GM20000 (cell line): ENCODE measurements at places on chromosomes 6 and 20.

- DNase-seq: no peak
These were observed 12.7 kb downstream of the CGA start for GRCh38 chr6:87082160-87082721.

- no peak for DNase-seq
These were observed 281.2 kb upstream of the JAG1 start for GRCh38 chr20:10954908-10955580.

GRCh38 chr6:165181951-165182414 lies 127.4 kb downstream of the C6orf118 start:
- DNase-seq: no peak

DNA sequence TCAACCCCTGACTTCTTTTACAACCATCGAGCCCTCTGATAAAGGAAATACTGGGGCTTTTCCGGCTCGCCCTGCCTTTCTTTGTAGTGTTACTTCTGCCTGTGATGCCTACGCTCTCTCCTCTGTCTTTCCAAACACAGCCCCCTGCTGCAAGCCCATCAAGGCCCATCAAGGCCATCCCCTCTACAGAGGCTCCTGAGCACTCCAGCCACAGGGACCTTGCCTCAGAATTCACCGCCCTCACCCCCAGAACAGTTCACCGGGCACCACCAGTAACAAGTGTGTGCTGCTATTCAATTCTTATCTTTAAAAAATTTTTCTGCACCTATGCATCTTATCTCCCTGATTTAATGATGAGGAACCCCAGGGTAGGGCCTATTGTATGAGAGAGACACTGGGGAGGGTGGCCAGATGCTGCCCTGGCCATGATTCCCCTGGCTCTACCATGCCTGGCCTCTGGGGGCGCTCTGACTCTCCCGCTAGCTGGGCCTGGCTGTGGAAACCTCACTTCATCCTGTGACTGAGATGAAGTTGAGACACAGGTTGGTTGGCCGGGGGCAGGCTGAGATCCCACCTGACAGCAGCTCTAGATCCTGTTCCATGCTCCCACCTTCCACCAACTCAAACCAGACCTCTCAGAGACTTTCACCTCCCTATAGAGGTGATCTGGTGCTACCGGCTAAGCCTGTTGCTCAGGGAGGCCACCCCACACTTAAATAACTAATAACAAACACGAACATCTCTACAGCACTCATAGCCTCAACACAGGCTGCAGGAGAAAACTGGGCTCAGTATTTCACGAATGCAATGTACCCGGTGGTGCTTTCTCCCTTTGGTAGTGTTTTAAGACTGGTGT lies 19.2 kb upstream of the GLP1R start:
- DNase-seq: peak; percentile 67

DNA sequence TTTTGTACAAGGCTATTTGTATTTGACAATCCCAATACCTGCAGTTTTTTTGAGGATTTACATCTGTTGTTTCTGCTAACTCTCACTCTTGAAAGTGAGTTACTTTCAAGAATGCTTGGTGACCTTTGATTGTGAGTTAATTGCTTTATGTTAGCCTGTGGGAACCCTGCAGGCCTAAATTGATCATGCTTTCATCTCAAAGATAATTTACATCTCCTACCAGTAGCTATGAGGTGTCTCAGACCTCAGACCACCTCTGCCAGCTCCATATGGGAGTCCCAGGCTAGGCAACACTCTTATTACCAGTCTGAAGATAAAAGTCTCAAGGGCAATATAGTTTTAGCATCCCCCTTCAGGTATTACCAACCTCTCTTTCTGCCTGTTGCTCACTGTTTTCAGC lies 116.4 kb upstream of the THEMIS start:
- no peak for DNase-seq

- DNase-seq: no peak
These were observed 142.8 kb downstream of the SMOC2 start for GRCh38 chr6:168583821-168584220.

DNA sequence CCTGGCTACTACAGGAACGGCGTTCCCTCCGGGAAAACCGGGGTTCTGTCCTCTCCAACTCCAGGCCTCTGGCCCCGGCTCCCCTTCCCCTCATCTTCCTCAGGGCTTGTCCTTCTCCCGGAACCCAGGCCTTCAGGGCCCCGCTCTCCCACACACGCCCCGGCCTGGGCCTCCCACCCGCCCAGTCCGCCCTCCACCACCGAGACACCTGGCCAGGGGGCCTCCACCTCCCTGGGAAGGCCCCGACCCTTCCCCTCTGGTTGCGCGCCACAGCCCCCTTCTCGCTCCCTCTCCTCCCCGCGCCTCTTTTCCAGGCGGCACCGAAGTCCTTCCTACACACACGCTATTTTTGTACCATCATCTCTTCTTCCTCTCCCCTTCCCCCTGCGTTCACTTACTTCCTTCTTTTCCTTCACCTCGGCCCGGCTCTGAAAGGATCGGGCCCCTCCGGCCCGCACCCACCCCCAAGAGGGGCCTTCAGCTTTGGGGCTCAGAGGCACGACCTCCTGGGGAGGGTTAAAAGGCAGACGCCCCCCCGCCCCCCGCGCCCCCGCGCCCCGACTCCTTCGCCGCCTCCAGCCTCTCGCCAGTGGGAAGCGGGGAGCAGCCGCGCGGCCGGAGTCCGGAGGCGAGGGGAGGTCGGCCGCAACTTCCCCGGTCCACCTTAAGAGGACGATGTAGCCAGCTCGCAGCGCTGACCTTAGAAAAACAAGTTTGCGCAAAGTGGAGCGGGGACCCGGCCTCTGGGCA lies 1.3 kb upstream of the SIRPA start:
- no peak for DNase-seq

DNA sequence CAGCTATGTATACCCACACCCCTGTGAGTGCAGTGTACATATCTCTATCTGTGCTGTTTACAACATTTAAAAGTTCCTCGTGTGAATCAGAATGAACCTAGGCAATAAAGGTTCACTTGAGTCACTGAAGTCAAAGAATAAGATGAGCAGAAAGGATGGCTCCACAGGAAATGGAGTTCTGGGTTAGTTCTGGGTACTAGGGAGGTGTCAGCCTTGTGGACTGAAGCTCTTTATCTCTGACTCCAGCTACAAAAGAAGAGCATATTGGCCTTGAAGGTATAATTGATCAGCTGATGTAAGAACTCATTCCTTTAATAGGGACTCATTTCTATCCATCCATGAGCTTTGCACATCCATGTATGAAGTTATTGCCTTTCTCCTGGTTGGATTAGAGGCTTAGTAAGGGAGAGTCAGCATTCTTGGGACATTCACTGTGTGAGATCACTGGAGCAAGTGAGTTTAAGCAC lies 73.9 kb upstream of the BACH2 start:
- DNase-seq: no peak

GRCh38 chr6:11043378-11043960 lies 636 bp downstream of the ELOVL2 start:
- DNase-seq: peak; percentile 41

DNA sequence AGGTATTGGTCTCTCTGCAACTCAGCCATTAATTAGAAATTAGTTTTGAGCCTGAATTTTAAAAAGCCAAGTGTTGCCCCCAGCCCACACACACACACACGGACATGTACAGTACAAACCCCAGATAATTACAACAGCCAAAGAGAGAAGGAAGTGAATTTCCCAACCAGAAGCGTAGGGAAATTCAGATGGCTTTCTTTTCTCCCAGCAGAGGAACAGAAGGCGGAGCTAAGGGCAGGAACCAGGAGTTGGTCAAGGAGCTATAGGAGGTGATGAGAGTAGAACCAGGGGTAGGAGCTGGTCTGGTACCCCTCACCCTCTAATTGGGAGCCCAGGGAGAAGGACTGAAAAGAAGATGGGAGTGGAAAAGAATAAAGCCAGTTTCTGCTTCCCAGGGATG lies 3.9 kb upstream of the ZBTB9 start:
- DNase-seq: no peak

GRCh38 chr6:11496152-11497060 lies 41.1 kb upstream of the TMEM170B start:
- DNase-seq: peak; percentile 61

- DNase-seq: no peak
These were observed 64.2 kb upstream of the NEDD9 start for GRCh38 chr6:11296449-11297375.

GRCh38 chr6:63529498-63529897 lies 42.8 kb upstream of the LOC128125822 start:
- DNase-seq: no peak

GRCh38 chr6:169967687-169968086 lies 216.3 kb downstream of the ERMARD start:
- no peak for DNase-seq

GRCh38 chr6:149318581-149319286 lies 1.2 kb downstream of the TAB2 start:
- DNase-seq: no peak

DNA sequence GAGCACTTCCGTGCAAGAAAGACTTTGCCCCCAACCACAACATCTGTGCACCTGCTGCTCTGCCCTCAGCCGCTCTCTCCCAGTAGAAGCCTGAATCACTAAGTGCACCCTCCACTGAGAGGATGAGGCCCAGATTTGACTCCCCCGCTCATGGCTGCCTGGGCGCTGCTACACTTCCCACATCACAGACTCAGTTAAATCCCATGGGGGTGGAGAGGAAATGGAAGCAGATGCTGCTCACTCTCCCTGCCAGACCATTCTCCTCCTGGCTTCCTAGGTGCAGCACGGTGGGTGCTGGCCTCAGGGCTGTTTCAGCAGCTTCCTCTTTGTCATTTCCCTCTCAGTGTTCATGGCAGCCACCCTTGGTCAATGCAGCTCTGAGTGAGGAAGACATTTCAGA lies 4.8 kb downstream of the CST5 start:
- DNase-seq: no peak

- no peak for DNase-seq
These were observed 26.4 kb upstream of the PTGIS start for GRCh38 chr20:49594143-49594930.

DNA sequence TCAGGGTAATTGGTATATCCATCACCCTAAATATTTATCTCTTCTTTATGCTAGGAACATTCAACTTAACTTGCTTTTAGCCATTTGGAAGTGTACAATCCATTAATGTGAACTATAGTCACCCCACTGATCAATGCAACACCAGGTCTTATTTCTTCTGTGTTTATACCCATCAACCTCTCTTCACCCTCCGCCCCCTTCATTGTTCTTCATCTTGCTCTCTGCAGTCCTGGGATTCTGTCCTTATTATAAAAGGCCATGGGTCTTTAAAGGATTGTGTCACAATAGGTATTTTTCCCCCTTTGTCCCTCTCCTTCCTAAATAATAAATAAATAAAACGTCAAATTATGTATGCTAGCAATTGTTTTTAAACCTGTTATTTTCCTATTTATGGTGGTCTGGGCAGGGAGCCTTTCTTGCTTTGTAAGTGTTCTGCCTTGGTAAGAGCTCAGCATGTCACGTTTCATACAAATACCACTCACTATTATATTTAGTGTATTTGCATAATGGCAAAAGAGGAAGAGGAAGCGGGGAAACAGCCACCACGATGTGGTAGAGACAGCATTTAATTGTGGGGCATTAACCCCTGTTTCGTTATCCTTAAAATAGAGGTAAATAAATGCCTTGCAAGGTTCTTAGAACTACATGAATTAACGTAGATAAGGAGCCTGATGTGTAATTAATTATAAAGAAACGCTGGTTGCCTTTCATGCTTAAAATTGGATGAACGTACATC lies 1.9 kb downstream of the ABRACL start:
- peak; percentile 65 for DNase-seq

DNA sequence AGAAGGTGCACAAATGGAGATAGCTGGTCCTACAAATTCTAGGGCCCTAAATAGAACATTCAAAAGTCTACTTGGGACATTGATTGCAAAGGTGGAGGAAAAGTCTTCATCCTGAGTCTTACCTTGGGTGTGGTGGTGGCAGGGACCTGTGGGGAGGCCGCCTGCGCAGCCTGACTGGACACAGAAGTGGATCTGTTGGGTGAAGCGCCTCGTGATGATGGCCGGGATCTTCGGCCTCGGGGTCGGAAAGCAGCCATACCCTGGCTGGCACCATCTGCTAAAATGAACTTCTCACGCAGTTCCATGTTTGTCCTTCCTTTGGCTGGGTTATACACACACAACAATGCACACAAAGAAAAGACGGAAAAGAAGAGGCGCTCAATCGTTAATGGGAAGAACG lies 179.2 kb downstream of the DST start:
- no peak for DNase-seq

DNA sequence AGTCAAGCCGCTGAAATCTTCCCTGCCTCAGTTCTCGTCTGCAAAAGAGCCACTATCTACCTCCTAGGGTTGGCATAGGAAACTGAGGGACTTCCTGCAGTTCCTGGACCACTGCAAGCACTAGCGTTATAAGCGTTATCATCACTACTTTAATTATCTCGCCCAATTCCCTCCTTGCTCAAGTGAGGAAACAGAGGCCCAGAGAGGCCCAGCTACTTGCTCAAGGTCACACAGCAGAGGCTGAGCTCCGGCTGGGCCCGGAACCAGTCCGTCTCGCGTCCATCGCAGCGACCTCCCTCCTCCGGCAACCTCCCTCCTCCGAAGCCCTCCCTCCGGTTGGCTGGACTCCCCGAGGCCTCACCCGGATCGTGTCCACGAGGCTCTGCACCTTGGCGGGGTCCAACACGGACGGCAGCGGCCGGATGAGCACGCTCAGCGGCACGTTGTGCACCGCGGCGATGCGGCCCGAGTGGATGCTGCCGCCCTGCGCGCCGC lies 338 bp downstream of the SRXN1 start:
- no peak for DNase-seq

DNA sequence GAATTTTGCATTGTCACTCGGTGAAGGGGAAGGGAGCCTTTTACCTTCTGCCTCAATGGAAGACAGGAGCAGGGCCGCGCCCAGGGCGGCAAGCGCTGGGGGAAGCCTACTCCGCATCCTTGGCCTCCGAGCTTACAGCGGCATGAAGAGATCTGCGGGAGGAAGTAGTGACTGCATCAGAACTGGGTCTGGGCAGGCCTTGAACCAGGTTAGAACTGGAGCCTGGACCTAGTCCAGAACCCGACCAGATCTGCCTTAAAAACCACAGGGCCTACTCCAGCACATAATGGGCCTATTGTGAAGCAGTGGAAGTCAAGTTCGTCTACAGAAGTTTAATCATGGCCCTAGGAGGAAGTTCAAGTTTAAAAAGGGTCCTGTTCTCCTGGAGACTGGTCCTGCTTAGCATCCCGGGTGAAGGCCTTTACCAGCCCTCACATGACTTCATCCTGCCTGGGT lies 3.1 kb downstream of the COL12A1 start:
- DNase-seq: no peak

GRCh38 chr6:157432892-157433265 lies 51.9 kb downstream of the ZDHHC14 start:
- DNase-seq: no peak

DNA sequence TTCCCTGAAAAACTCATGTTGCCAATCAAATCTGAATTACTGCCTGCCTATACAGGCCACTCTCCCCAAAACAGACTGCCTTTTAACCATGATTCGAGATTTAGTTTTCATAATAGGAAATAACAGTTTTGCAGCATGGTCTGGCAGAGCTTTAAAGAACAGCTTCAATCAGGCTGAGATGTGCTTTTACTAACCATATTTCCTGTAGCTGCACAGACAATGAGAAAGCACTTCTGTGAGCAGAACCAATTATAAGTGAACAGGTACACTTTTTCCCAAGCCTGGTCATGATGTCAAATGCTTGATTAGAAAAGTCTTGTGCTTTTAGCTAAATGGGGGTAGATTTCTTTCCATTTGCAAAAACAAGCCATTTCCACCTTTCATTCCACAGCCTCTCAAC lies 108.2 kb downstream of the THEMIS start:
- no peak for DNase-seq

- DNase-seq: peak; percentile 86
These were observed 1.1 kb upstream of the ID1 start for GRCh38 chr20:31603822-31604566.
